ENCODE measurements at places on chromosomes 13 and 19.

DNA sequence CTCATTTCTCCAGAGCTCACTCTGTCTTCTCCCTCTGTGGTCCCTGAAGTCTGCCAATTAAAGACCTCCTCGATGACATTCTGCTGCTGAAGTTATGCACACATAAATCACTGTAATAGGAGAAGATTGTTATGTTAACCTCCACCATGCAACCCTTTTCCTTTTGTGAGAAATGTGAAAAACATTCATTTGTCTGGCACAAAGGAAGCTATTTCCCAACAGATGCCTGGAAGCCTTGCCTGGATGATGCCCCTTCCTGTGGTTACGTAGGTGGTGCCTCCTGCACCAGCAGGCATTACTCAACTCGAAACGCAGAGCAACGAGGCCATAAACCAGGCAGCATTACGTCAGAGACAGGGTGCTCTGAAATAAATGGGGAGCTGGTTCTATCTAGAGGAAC lies 327.4 kb upstream of the ZNF507 start:
- DNase-seq, result no peak

DNA sequence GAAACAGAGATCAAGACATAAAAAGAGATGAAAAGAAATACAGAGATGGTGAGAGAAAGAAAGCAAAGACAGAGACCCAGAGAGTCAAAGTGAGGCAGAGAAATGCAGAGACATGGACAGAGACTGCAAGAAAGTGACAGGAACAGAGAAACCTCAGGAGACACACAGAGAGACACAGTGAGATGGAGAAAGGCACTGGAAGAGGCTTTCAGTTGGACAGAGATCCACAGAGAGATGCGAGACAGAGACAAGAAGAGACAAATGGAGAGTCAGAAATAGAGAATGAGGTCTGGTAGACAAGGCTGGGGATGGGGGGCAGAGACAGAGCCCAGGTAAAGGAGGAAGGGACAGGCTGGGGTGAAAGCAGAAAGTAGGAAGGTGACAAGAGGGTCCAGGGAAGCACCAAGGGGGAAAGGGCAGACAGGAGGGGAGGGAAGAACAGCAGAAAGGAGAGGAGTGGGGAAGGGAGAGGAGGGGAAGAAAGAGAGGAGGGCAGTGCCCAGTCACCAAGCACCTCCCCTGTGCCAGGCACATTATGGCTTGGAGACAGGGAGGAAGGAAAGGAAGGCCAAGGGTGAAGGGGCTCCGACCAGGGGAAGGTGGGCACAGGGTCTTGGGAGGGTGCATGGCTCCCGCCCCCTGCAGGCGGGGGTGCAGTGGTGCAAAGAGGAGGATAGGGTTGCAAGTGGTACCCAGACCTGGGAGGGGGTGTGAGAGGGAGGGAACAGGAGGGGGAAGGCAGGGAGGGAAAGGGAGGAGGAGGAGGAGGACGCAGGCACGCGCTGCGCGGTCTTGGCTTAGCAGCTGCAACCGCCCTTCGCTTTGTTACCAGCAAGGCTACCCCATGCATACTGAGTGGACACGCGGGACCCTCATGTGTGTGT lies 38.4 kb downstream of the DEDD2 start:
- DNase-seq, result no peak

DNA sequence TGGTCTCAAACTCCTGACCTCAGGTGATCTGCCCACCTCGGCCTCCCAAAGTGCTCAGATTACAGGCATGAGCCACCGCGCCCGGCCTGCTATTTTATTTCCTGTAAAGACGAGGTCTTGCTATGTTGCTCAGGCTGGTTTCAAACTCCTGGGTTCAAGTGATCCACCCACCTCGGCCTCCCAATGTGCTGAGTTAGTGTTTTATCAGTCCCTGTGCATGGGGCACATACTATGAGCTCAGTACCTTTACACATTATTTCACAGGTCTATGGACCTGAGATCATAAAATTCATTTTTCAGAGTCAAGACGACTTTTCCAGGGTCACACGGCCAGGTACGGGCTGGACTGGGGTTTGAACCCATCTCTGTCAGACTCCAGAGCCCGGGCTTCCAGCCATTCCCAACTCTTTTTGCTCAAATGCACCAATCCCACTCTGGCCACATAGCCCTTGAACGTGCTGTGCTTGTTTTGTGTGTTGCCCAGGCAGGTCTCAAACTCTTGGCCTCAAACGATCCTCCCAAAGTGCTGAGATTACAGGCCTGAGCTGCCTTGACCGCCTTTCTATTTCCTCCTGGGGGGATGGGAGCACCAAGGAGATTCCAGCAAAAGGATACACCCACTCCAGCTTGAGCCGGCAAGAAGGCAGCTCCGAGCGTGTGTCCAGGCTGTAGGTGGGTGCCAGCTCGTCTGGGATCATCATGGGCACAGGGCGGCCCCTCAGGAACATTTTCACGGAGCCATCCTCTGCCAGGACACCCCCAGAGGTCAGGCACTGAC lies 1.1 kb downstream of the EML2 start:
- no peak for DNase-seq

GRCh38 chr13:105196052-105196451 lies 1339.4 kb downstream of the EFNB2 start:
- no peak for DNase-seq

GRCh38 chr13:41681587-41681986 lies 224.2 kb downstream of the RGCC start:
- DNase-seq, result no peak

GRCh38 chr13:74047931-74048600 lies 86.1 kb downstream of the KLF12 start:
- no peak for DNase-seq

DNA sequence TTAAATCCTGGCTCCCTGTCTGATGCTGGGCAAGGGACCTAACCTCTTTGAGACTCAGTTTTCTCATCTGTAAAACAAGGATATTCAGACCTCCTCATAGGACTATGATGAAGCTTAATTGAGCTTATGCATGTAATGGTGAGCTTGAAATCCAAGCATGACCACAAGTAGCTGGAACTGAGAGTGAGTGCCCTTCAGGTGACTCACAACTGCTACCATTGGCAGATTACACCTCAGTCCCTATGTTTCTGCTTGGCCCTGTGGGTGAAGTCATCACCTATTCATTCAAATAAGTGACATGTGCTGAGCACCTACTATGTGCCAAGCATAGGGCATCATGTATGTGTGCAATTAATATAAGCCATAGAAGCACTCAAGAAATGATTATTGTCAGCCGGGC lies 25.7 kb downstream of the NOVA2 start:
- DNase-seq, result no peak

DNA sequence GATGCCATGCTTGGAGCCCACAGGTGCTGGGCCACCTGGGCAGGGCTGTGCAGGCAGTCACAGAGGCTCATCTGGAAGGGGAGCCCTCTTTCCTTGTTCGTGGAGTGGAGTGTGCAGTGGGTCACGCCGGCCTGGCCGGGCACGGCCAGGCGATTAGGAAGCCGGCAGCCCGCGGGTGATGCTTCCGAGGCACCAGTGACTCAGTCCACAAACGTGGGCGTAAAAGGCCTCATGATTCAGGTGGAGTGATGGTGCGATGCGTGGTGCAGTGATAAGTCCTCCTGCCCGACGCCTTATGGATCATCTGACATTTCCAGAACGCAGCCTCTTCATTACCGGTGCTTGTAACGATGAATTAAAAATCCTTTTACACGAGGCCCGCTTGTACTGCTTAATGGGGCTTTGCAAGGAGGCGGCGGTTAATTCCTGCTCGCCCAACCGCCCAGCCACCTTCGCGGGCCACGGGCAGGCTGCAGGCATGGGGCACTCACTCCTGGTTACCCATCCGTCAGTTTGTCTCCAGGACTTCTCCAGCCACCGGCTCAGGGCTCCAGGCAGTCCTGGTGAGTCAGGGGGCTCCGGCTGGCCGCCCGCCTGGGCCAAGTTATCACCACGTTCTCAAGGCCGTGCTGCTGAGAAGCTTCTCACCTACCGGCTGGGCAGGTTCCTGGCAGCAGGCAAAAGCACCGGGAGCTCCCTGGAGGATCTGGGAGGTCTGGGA lies 172.4 kb downstream of the KDM4B start:
- DNase-seq, result no peak

DNA sequence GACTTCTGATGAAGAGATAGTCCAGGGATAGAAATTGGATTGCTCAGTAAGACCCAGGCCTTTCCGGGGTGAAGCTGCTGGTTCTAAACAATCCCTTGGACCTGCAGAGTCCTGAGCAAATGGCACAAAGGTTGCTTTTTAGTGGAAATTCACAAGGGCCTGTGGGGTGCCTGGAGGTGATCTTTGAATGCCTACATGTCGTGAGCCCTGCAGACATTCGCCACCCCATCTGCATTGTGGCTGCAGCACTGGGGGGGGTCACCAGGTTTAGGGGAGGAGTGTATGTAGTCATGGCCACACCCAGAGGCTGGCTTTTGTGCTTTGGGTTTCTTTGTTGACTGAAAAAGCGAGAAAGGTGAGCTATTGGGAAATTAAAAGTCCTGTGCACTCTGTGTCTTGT lies 41.4 kb downstream of the SLC7A9 start:
- DNase-seq, result no peak

GRCh38 chr13:43611281-43612273 lies 175.2 kb downstream of the ENOX1 start:
- no peak for DNase-seq

GRCh38 chr13:114080739-114081561 lies 51.5 kb downstream of the RASA3 start:
- no peak for DNase-seq

DNA sequence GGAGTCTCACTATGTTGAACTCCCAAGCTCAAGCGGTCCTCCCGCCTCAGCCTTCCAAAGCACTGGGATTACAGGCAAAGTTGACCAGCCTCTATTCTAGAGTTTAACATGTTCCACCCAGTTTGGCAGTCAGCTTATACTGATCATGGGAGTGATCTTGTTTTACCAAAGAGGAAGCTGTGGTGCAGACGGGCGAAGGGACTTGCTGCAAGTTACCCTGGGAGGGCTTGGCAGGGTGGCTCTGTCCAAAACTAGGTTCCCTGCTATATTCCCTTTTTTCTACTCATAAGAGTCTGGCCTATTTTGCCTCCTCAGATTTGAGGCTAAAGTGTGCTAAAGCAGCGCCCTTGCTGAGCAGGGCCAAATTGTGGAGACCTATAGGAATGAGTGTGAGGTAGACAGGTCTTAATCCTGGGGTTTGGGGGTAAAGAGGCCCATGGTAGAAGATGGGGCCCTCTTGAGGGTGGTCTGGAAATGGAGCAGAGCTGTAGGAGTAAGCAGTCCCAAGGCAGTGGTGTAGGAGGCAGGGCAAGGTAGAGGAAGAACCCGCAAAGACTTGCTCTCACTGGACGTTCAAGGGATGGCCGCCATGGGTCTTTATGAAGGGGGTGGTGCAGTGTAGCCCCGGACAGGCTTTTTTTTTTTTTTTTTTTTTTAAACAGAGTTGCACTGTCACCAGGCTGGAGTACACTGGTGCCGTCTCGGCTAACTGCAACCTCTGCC lies 3.3 kb downstream of the RPS19 start:
- DNase-seq, result no peak

DNA sequence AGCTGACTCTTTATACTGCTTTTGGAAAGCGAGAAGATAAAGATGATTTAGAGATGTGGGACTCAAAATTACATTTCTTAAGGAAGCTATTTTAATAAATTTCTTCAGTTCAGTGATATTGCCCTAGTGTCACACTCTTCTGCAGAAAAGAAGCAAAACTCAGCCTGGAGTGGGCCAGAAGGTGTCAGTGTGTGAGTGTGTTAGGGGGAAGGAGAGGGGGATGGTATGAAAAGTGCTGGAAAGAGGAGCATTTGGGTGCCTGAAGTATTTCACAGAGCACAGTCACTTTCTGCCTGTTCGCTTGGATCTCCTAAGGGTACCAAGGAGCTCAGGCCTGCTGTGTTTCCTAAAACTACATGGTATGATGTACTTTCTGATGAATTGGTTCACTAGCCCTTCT lies 84.5 kb upstream of the FRY start:
- DNase-seq, result no peak

All from Panc1 (cell line).